ENCODE measurements at places on chromosomes 1 and 21. TPM values are rescaled to one million over a fixed set of nuclear protein-coding genes. Genes with fewer than 3 reads are reported as not detected.

The DEDD gene
- total RNA-seq: 14.0 TPM

The KRTAP12-3 gene
- not detected for total RNA-seq

The THEMIS2 gene
- total RNA-seq: 0.46 TPM

The COL6A2 gene
- total RNA-seq: 0.07 TPM

The OR2L2 gene
- not detected for total RNA-seq

The WDR64 gene
- not detected for total RNA-seq

The HSD3B2 gene
- not detected for total RNA-seq

The RNF2 gene
- total RNA-seq: 32.9 TPM

The ATXN7L2 gene
- 2.7 TPM for total RNA-seq

The RPS6KC1 gene
- 30.6 TPM for total RNA-seq

The DTL gene
- 43.1 TPM for total RNA-seq

The S100B gene
- total RNA-seq: not detected

The LCE6A gene
- total RNA-seq: not detected

The CLDN19 gene
- 7.6 TPM for total RNA-seq

The CAMK2N1 gene
- total RNA-seq: 44.3 TPM

The POU3F1 gene
- not detected for total RNA-seq

The OLIG1 gene
- total RNA-seq: not detected

The PTAFR gene
- total RNA-seq: 0.27 TPM

The RGS4 gene
- not detected for total RNA-seq

The LTN1 gene
- total RNA-seq: 40.1 TPM

The NIBAN1 gene
- not detected for total RNA-seq

The LDLRAD1 gene
- 1.2 TPM for total RNA-seq

The CHI3L1 gene
- total RNA-seq: not detected

The IVL gene
- not detected for total RNA-seq

The OR2T11 gene
- total RNA-seq: not detected

The TNFAIP8L2 gene
- not detected for total RNA-seq

The CACNA1E gene
- total RNA-seq: not detected
